GM12865 (cell line): ENCODE measurements at places on chromosomes 11 and 22.
A peak's percentile ranks its signal among the peaks of the same experiment; 100 is the strongest.

DNA sequence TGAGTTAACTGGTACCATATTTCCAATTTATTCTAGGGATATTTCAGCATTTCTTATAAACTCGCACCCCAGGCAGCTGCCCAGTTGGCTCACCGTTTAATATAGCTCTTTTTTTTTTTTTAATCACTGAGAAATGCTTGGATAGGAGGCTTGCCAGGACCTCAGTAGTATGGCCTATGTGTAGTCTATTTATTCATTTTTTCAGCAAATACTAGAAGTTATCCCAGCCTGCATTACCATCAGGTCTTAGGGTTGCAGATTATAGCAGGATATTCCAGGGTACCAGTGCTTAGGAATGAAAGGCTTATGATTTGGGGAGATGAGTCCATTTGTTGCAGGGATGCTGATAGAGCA is 26.6 kb downstream of the PARVA start:
- no peak for DNase-seq

- DNase-seq, result peak; percentile 15
Observed at GRCh38 chr11:33475993-33476392, 218.8 kb downstream of the HIPK3 start.

DNA sequence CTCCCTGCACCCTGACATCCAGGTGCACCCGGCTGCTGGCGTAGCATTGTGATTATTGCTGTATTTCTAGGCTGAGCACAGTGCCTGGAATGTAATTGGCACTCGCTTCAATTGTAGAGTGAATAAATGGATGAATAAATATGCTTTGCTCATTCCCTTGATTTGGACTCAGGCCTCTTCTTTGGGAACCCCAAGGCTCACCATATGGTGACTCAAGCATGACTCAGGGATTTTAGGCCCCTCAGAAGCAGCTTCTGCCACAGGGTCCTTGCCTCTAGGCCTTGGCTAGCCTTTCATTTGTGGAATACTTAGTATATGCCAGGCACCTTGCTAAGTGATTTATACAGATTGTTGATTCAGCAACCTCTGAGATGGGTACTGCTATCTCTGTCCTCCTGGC is 78.9 kb downstream of the GRIK4 start:
- DNase-seq, result no peak

DNA sequence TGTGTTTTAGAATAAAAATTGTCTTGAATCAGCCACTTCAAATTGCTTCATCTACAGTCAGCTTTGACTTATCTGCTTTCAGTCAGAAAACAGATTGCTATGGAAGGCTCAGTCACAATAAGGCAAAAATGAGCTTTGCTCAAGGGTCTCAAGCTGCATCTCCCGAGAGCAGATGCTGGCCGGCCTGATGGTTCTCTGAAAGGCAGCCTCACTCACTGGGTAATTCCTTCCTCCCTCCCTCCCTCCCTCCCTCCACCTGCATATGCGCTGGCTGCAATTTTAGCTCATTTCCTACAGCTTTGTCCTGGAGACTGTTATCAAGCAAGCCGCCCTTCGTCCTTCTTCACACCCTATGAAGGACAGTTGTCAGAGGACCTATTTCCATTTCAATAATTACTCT is 1.6 kb upstream of the IZUMO1R start:
- DNase-seq, result no peak

GRCh38 chr11:8776209-8776608 is 93.6 kb downstream of the RPL27A start:
- DNase-seq, result no peak

GRCh38 chr22:44347549-44347948 is 34.8 kb upstream of the SHISAL1 start:
- no peak for DNase-seq

DNA sequence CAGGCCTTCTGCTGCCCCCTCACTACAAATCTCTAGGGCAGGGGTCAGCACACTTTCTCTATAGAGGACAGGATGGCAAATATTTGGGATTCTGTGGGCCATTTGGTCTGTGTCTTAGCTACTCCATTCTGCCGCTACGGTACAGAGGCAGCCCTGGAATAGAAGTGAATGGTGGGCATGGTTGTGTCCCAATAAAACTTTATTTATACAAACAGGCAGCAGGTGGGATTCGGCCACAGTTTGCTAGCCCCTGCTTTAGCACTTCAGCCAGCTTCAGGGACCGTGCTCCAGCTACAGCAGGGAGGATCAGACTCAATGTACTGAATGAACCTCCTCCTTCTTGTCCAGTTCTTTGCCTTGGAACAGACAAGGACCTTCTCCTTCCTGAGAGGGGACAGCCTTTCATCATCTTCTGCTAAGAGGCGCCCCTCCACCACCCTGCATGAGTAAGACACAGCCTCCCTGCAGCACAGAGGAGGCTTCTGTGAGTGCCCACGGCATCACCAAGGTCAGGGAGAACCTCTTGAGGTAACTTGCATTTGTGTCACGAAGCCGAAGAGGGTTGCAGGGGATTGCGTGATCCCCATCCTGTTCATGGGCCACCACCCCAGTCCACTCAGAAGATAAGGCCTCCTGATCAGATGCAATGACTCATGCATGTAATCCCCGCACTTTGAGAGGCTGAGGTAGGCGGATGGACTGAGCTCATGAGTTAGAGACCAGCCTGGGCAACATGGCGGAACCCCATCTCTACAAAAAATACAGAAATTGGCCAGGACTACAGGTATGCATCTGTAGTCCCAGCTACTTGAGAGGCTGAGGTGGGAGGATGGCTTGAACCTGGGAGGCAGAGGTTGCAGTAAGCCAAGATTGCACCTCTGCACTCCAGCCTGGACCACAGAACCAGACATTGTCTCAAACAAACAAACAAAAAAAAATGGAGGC is 4.6 kb downstream of the C11orf24 start:
- no peak for DNase-seq

DNA sequence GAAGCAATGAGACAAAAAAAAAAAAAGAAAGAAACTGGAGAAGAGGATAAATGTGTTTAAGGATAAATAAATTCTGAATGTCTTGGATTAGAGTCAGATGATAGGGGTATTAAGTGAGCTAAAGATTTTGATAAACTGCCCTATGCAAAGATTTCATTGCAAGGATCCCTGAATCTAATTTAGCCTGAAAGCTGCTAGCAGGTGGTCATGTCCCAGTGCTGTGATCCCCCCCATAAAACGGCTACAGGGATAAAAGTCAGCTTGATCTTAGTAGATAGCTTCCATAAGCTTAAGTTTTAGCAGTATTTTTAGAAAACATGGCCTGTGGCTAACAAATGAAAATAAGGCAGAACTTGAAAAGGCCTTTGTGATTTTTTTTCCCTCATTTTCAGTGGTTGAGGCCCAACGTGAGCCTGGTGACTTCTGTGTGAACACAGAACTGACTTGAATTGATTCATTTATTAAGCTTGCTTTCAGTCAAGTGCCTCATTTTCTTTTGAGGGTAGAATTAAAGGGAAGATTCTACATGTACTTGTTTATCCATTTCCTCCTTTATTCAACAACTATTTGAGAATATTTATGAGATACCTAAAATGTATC is 44.5 kb downstream of the CD44 start:
- DNase-seq, result no peak

DNA sequence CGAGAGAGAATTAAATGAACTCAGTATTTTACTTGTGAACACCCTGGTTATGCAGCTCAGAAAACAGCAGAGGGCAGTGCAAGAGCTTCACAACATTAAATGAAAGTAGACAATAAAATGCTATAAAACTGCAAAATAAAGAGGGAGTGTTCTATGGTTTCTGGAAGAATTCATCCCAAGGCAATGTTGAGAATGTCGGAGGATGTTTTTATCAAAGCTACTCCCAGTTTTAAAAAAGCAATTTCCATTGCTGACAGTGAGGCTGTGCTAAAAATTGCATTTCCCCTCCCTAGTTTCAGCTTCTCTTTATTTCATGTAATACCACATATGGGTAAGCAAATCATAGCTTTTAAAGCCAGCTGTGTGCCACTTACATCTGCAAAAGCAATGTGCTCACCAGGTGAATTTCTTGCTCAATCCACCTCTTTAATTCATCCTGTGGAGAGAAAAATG is 296.8 kb downstream of the RAB38 start:
- DNase-seq, result peak; percentile 32
